ENCODE measurements at places on chromosomes 4 and X.

DNA sequence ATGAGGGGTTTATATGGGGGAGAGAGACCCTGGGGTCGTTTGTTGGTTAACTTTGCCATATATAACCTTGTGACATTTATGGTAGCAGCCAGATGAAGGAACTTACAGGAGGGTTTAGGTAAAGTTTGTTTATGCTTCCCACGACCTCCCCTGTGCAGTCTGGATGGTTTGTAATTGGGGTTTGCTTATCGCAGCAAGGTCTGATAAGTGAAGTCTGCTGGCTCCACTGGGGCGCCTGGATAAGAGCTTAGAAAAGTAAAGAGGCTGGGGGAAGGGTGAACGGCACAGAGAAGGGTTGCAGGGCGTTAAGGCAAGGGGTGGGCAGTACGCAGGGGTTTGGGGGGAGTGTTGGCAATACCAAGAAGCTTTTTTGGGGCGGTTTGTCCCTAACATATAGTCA, 98.7 kb downstream of the KDM6A start:
- no peak for DNase-seq

GRCh38 chr4:167000141-167000852, 234.0 kb downstream of the SPOCK3 start:
- DNase-seq: no peak

- DNase-seq: no peak
Measured at GRCh38 chrX:135324463-135324862, 15.2 kb downstream of the ETDC start.

DNA sequence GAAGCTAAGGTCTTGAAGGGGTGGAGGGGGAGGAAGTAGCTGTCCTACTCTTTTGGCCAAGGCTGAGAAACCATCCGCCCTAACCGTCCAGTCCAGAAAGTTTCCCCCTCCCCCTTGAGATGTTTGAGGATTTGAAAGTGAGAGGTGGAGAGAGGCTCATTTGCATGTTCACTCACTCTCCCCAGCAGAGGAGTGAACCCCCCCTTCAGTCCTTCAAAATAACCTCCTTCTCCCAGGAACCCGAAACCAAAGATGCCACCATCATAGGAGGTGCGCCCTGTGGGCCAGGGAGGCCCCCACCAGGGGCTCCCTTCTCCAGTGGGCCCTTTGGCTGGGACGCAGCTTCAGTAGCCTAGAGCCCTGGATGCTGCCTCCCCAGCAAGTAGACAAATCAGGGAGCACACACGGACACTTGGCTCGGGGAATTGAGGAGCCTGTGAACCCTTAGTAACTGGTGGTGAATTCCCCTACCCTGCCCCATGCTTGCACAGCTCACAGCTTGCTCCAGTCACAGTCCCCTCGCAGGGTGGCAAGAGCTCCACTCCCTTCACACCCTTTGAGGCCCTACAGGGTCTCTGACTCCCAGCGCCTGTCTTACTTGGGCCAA, 25.6 kb downstream of the ELF4 start:
- no peak for DNase-seq

DNA sequence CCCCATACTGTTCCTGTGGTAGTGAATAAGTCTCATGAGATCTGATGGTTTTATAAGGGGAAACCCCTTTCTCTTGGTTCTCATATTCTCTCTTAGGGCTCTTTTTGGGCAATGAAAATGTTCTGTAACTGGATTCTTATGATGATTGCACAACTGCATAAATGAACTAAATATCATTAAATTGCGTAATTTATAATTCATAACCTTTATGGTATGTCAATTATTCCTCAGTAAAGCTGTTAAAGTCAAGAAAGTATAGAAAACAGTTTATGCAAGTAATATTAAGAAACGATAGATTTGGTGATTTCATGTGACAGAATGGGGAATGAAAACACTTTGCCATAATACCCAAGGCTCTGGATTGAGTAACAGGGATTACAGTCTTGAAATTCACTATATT, 33.5 kb upstream of the SPANXD start:
- DNase-seq: no peak

DNA sequence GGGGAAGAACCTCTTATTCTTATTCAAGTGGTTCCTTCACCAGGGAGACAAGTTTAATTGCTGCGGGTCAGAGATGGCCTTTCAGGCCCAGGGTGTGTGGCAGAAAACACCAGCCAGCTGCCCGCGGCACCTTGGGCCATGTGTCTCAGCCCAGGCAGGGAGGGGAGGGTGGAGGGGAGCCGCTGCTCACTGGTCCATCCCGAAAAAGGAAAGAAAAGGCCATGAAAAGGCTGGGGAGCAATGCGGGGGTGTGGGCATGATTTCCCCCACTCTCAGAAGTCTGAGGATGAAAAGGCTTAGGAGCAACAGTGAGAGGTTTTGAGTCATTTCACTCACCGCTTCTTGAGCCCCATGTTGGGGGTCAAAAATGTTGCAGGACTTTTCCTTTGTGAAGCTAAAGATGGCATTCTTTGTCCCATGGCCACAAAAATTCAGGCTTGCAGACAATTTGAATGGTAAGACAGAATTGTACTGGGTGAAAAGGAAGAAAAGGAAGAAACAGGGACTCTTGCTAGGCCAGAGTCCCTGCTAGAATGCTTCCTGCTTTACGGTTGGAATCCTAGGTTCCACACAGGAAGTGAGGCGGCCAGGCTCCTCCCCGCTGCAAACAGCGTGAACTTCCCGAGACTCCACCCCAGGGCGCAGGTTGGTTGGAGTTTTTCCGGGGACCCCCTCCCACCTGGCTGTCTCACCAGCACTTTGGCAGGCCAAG, 17.4 kb upstream of the FAM47E start:
- no peak for DNase-seq

- DNase-seq: no peak
Measured at GRCh38 chr4:17785858-17786257, 4.4 kb upstream of the FAM184B start.

DNA sequence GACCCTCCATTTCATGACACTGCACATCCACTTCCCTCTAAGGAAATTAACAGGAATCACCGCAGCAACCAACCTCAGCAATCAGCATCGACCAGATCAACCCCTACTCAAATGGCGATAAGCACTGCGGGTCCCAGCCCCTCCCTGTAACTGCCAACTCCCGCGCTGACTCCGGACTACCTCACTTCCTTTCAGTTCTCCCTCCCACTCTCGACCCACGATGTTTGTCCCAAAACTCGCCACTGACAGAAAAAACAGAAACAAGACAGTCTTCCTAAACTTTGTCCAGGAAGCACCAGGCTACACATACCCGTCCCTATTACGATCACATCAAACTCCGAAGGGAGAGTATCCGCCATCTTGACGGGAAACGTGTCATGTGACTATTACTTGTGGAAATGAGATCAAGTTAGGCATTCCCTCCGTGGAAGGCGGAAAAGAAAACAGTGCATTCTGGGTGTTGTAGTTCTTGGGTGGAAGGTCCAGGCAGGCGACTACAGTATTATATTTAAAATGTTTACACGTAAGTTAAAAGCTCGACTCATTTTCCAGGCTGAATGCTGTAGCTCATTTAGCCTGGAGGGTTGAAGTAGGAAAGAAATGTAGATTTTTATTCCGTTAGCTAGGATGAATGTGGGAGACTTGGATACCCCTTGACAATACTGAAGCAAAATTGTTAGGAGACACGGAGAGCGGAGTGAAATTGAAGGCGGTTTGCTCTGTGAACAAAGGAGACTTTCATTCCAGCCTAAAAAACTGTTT, at the start of gene CHM:
Gene CHM, minus strand, starts transcription at position 385 of the 762 bp plus-strand sequence. Its CDS starts 26 bp downstream, at position 359.
- DNase-seq: peak; percentile 76

- no peak for DNase-seq
Measured at GRCh38 chrX:82961129-82961528, 547.0 kb upstream of the POU3F4 start.

- DNase-seq: no peak
Measured at GRCh38 chr4:38184404-38184803, 224.2 kb downstream of the PTTG2 start.

GRCh38 chr4:95141361-95141760, 383.6 kb downstream of the BMPR1B start:
- DNase-seq: no peak

DNA sequence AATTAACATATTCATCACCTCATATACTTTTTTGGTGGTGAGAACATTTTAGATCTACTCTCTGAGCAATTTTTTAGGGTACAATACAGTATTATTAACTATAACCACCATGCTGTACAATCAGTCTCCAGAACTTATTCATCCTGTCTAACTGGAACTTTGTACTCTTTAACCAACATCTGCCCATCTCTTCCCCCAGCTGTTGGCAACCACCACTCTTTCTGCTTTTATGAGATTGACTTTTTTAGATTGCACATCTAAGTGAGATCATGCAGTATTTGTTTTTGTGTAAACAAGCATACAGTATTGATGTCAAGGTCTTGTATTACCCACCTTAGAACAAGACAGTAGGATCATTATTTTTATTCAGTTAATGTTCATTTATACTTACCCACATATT, 516.8 kb downstream of the RPA4 start:
- no peak for DNase-seq

DNA sequence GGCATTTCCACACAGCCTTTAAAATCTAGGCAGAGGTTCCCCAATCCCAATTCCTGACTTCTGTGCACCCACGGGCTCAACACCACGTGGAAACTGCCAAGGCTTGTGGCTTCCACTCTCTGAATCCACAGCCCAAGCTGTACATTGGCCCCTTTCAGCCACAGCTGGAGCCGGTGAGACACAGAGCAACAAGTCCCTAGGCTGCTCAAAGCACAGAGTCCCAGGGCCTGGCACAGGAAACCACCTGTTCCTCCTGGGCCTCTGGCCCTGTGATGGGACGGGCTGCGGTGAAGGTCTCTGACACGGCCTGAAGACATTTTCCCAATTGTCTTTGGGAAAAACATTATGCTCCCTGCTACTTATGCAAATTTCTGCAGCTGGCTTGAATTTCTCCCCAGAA, 500.0 kb downstream of the FSTL5 start:
- no peak for DNase-seq

DNA sequence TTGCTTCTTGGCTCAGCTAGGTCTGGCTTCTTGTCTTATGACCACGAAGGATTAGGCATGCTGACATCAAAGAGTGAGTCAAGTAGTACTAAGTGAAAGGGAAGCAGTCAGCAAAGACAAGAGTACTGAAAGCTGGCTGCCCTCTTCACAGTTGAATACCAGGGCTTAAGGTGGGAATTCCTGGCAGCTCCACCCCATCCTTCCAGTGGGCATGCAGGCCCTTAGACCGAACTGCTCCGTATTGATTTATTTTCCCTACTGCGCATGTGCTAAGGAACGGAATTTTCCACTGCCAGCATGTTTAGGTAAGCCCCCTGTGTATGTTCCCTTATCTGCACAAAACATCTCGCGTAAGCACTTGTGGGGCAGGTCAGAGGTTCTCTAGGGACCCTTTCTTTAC, 2320.1 kb downstream of the ARAP2 start:
- DNase-seq: no peak

DNA sequence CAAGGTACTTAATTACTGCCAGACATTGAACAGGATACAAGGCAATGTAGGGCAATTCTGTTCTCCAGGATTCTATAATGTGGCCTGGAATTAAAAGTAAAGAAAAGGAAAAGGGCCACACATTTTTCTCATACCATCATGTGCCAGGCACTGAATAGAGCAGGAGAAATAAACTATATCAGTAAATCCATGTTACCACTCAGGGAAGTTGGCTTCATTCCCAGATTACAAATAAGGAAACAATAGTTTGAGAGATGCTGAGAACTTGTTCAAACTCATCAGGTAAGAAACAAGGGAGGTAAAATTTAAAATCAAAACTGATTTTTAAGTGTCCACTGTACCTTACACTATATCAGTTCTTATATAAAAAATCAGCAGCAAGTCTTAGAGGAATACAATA, 645.0 kb upstream of the ATOH1 start:
- DNase-seq: no peak

GRCh38 chr4:129323658-129324057, 227.7 kb downstream of the C4orf33 start:
- no peak for DNase-seq

- no peak for DNase-seq
Measured at GRCh38 chr4:23857367-23857959, 32.4 kb downstream of the PPARGC1A start.

DNA sequence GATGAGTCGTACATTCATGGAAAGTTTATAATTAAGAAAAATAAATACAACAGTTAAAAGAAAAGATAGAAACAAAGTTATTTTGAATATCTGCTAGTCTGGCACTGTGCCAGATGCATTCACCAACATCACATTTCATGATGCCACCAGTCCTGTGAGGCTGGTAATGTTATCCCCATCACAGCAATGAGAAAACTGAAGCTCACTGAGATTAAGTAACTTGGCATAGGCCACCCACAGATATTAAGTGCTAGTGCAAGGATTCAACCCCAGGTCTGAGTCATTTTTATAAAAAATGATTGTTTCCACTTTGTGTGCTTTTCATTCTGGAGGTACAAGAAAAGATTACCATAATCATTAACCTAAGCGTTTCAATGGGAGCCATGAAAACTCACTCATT, 65.0 kb upstream of the IL15 start:
- DNase-seq: no peak

DNA sequence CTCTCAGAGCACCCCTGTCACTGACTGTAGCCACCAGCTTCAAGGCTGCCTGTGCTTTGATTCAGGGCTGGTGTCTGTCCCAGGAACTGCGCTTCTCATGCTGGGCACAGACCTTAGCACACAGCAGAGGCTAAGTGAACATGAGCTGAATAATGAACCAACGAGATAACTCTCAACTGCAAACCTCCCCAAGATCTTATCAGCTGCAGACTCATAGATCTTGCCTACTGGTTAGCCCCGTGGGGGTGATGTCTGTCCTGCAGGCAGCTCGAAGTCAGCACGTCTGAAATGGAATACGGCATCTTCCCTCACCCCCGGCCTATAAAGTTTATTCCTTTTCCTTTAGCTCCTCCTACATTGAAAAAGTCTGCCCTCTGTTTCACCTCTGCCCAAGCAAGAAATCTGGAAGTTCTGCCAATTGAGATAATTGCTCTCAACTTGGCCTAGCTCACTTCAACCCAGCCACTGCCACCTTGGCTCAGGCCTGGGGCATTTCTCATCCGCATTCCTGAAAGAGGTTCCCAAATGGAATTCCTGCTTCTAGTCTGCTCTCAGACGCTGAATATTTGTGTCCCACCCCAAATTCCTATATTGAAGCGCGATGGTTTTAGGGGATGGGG, 73.7 kb downstream of the GATB start:
- DNase-seq: no peak

DNA sequence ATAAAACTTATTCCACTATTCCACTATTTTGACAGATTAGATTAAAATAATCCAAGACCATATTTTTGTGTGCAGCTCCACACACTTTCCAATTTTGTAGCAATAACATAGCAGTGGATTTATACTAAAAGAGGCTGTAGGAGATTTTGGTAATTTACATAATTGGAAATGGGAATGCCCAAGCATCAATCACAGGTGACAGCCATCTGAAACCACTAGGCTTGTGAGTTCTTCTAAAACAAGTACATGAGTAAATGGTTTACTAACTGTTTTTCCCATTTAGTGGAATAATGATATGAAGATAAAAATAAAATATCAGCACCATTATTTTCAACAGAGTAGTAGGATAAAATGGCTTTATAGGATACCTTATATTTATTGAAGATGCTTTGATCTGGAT, 4.4 kb downstream of the ANK2 start:
- DNase-seq: no peak

DNA sequence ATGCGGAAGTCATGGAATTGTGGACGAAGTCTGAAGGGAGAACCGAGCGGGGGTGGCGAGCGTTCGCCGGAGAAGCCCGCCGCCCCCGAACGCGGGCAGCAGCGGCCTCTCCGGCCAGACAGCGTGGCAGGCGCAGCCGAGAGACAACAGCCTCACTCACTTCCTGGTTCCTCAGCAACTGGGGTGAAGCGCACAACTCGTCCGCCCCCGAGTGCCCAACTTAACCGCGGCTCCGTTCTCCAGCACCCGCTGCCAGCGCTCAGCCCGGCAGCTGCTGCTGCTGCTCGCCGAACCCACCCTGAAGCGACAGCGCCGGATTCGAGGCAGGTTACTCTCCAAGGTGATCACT, 68.0 kb downstream of the NOCT start:
- DNase-seq: peak; percentile 80
